ENCODE measurements at places on chromosomes 11 and 22.

DNA sequence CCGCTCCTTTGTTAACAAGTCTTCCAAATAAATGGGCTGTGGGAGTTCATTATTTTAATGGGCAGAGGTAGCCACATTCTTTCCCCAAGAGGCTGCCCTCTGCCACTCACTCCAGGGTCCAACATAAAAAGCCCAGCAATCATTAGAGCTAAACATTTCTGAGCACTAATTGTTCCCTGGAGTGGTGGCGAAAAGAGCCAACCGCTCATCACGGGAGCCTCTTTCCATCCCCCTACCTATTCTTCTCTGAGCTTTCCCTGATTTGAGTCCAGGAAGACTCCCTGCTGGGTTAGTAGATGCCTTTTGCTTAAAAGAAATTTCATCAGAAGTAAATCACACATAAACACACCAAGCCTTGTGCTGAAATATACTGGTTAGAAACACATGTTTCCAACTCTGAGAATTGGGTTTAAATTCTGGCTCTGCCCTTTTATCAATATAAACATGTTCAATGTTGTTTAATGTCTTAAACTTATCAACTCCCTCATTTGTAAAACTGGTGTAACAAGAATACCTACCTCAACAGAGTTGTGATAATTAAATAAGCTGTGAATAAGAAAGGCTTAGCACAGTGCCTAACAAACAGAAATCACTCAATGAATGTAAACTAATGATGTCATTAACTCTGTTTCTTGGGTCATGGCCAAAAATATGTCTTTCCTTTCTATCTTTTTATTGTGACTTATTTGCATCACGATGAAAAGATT, at the start of gene OR5A2:
Gene OR5A2, minus strand, starts transcription at position 53 of the 707 bp plus-strand sequence. CDS start 3,460 bp downstream, outside the sequence.
- DNase-seq = peak; percentile 26

DNA sequence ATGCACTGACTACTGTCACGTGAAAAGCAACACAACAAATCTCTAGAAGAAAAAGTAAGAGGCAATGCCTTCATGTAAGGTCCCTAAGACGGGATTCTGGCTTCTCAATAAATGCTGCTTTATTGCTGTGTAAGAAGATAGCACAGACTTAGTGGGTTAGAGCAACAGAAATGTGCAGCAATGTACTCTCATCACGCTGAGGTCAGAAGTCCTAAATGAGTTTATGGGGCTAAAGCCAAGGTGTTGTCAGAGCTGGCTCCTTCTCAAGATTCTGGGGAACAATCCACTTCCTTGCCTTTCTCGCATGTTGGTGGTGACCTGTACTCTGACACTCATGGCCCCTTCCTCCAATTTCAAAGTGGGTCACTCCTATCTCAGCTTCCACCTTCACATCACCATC, 93.4 kb downstream of the SHANK2 start:
- no peak for DNase-seq

GRCh38 chr22:24997023-24997422, 44.5 kb downstream of the KIAA1671 start:
- DNase-seq = no peak

- peak; percentile 57 for DNase-seq
These were observed 98.2 kb upstream of the NNMT start for GRCh38 chr11:114197799-114198500.

DNA sequence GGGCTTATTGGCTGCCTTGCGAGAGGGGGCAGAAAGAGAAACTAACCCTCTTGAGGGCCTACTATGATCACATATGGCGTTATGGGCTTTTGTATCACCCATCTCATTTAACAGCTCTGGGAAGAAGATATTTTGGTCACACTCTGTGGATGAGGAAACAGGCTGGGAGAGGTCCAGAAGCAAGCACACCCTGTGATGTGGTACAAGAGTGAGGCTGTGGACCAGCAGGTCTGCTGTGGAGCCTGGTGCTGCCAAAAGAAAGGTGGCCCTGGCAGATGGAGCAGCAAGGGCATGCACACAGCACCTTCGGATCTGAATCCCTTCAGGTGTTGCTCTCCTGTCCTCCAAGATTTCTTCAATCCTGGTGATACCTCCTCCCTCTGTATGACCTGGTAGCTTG, 64.1 kb downstream of the KCNC1 start:
- DNase-seq = no peak

GRCh38 chr11:101182467-101182866, 52.9 kb upstream of the PGR start:
- no peak for DNase-seq

DNA sequence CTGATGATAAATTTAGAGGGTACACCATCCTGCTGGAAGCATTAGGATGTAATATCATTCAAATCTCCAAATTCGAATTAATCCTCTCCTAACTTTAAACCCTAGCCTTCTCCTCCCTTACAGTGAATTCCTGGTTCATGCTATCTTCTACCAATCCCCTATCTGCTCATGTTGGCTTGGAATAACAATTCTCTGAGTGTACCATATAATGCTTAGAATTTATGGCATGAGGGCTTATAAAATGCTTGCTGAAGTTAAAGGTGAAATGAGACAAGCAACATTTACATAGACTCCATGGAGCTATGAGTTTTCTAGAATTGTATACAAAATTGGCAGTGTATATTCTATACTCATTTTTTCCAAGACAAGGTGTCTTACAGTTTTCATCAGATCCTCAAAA, 79.3 kb downstream of the C2CD3 start:
- no peak for DNase-seq

DNA sequence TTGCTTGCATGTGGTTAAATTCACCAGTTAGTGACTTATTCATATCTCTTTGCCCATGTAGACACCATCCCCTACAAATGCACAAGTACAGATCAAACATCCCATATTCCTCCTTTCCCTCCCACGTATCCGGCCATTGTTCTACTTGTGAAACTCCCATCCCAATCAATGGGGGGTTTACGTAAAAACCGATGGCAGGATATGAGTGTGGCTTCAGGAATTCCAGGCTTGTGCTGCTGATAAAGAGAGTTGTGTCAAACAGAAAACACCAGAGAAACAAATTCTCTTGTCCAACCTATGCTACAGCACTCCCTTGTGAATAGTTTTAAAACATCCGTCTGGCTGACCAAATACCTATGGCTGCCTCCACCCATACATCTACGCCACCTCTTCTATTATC, 15.5 kb downstream of the FLI1 start:
- DNase-seq = peak; percentile 81

- DNase-seq = no peak
These were observed 23.1 kb downstream of the PIH1D2 start for GRCh38 chr11:112050721-112051120.

DNA sequence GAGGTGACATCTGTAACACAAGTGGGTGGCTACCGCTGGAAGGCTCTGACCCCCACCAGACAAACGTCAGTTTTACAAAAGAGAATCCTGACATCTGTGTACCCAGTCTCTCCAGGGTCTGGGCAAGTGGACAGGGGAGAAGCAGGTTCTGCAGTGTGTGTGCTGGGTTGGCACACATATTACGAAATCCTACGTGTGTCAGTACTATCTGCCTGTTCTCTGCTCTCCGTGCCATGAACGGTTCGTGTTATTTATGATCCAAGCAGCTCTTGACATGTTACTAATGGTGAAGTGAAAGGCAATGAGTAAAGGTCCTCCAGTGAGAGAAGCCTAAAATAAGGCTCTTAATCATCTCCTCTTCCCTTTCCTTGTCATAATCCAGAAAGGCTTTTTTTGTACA, 201.5 kb upstream of the MTMR2 start:
- DNase-seq = peak; percentile 77

DNA sequence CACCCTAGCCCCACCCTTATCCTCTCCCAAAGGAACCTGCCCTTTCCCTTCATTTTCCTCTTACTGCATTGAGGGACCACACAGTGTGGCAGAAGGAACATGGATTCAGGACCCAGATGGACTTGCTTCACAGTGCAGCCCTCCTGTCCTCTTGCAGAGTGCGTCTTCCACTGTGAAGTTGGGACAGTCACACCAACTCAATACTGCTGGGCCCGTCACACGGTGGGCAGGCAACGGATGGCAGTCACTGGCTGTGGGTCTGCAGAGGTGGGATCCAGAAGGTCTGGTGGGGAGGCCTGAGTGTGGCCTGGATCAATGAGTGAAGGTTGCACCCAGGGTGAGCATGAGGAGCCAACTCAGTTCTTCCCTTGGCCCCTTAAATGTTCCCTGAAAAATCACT, 129.9 kb upstream of the B3GAT1 start:
- DNase-seq = no peak

DNA sequence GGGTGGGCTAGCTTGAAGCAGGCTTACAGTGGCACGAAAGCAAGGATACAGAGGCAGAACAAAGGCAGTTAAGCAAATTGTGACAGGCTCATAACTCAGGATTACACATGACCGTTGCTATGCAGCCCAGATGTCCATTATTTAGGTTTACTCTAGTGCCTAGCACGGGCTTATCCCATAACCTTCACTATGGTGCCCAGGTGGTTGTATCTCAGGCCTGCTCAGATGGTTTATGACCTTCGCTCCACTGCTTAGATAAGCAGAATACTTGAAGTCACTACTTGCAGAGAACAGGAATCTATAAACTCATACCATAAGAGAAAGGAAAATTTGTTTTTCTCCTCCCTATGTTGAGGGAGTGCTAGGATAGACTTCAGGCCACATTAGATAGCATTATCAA, 9.0 kb downstream of the OR6M1 start:
- no peak for DNase-seq

All from epithelial cell of esophagus (primary cell).